ENCODE measurements at places on chromosomes 12 and 14.

DNA sequence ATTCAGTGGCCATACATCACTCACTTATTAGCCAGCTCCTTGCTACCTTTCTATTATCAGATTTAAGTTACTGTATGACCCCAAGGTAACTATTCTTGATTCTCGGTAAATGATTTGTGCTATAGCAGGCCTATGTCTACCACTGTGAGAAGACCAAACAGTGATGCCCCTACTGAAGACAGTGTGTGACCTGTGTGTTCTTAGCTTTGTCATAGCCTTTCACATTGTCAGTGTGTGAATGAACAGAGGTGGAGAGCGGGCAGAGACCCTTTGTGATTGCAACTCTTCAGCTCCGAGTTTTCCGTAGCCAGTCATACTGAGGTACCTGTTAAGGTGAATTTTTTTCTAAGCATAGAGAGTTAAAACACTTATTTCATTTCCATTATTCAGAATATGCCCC is 294.0 kb downstream of the LRFN5 start:
- no peak for DNase-seq

DNA sequence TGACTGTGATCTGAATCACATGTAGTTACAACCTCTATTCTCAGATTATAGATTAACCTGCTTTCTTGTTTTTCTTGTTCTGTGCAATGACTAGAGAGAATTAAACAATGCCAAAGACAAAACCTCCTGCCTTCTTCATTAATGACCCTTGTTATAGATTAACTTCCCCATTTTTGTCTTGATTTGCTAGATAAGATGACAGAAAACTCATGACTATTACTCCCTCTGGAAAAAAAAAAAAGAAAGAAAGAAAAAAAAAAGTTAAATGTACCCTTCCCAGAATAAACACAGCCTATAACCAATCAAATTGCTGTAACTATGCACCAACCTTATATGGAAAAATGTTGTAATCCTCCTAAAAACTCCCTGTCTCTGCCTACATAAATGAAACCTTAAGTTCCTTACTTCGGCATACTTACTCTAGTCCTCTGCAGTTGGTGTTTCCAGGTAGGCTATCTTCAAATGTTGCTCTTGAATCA is 41.1 kb upstream of the PCED1B start:
- no peak for DNase-seq

- no peak for DNase-seq
Measured at GRCh38 chr12:127745469-127746212, 521.3 kb upstream of the TMEM132C start.

DNA sequence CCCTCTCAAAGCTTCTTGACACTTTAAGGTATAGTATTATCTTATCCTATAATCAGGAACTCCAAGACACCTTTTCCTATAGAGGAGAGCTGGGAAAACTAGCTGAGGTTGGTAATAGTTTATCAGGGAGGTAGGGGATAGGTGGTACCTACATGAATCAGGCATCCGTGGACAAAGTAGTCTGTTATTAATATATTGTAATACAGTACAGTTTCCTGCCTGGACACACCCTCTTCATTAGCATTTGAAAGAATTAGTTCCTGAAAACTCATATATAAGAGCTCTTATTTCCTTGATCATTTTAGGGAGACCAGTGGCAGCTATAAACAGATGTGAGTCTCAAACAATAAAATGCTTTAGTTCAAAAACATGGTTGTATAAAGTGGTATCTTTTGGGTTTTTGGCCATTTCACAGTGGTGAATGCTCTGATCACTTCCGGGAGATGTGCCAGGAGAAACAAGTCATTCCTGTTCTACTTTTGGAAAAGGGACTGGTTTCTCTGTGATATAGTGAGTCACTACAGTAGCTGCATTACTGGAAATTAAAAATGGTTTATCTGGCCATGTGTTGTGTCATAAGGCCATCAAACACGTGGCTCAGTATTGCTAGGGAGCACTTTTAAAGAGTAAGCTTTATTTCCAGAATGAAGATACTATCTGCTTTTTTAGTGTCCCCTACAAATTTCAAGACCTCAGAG is 98.1 kb downstream of the KLRB1 start:
- DNase-seq, result no peak

- DNase-seq, result no peak
Measured at GRCh38 chr12:82242729-82243128, 115.5 kb downstream of the CCDC59 start.

GRCh38 chr12:22529281-22530060 is 14.9 kb downstream of the C2CD5 start:
- DNase-seq, result peak; percentile 34
